ENCODE measurements at places on chromosomes 3 and 15.

DNA sequence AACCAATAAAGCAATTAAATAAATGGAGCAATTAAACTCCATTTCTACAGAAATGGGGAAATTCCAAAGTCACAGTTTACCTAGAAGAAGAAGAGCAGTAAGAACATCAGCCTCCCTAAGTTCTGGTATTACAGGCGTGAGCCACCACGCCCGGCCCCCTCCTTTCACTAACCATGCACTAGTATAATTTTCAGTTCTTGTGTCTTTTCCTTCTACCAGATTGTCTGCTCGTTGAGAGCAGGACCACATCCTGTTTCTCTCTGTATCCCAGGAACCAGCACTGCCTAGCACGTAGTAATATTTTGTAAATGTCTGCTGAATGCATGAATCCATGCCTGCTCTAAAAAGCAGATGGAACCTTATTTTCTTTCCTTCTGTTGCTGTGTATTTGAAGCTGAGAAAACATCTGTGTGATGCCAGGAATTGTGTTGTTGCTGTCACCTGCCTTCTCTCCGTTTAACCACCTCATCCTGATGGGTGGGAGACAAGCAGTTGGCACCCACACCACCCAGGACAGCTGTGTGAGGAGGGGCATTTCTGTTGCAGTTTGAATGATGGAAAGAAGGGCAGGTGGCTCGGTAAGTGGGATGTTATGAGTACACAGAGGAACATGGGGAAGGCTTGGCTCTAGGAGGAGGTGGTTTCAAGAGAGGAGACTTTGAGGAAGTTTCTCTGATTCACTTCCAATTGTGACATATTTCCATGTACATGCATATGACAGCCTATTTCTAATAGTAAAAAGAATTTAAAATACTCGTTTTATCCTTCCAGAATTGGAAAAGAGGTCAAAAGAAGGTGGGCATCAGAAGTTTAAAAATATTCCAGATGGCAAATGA is 30.1 kb downstream of the PXYLP1 start:
- DNase-seq: no peak

GRCh38 chr15:73585871-73586654 is 47.1 kb downstream of the NPTN start:
- no peak for DNase-seq

DNA sequence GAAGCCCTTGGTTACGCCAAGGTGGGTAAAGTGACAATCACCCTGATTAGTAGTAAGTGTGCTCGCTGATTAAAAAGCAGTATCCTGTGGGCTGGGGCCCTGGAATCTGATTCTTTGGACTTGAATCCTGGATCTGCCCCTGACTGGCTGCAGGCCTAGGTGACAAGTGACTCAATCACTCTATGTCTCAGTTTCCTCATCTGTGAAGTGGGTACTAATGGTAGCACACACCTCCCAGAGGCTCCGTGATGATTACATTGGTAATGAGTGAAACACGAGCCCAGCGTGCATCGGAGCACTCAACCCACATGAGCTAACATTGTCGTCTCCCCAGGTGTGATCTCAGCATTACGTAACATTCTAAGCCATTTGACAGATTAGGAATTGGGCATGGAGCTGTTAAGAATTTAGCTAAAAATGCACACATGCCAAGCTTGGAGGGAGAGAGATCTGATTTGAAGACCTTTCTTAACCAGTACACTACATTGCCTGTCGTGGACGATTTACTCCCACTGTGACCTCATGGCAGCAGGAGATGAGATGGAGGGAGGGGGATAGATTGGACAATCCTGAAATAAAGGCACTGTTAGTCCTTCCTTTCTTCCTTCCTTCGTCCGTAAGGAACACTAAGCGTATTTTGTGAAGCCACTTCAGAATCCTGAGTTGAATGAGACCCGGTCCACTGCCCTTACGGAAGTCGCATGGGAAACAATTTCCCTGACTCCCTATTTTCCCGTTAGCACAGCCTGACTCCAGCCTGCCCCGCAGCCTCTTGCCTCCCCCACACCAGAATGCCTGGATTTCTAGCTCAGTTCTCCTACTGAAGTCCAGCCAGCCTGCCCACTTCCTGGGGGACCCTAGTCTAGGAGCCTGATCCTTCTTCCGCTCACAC is 32.1 kb downstream of the MGLL start:
- DNase-seq: no peak

- no peak for DNase-seq
These were observed 67.3 kb downstream of the UBE2E2 start for GRCh38 chr3:23270423-23270822.

DNA sequence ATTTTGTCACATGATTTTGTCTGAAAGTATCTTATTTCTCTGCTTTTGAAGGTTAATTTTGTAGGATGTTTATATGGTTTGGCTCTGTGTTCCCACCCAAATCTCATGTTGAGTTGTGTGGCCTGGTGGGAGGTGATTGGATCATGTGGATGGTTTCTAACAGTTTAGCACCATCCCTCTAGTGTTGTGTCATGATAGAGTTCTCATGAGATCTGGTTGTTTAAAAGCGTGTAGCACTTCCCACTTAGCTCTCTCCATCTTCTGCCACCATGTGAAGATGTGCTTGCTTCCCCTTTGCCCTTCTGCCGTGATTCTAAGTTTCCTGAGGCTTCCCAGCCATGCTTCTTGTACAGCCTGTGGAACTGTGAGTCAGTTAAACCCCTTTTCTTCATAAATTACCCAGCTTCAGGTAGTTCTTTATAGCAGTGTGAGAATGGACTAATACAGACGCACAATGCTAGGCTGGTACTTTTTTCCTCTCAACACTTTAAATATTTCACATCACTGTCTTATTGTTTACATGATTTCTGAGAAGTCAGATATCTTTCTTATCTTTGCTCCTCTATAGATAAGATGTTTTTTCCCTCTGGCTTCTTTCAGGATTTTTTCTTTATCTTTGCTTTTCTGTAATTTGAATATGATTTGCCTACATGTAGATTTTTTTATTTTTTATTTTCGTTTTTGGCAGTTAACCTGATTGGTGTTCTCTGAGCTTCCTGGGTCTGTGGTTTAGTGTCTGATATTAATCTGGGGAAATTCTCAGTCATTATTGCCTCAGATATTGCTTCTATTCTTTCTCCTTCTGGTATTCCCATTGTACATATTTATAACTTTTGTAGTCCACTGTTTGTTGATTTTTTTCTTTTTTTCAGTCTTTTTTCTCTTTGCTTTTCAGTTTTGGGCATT is 22.2 kb downstream of the BTD start:
- no peak for DNase-seq

GRCh38 chr3:151697496-151697895 is 36.2 kb upstream of the AADACL2 start:
- DNase-seq: no peak

DNA sequence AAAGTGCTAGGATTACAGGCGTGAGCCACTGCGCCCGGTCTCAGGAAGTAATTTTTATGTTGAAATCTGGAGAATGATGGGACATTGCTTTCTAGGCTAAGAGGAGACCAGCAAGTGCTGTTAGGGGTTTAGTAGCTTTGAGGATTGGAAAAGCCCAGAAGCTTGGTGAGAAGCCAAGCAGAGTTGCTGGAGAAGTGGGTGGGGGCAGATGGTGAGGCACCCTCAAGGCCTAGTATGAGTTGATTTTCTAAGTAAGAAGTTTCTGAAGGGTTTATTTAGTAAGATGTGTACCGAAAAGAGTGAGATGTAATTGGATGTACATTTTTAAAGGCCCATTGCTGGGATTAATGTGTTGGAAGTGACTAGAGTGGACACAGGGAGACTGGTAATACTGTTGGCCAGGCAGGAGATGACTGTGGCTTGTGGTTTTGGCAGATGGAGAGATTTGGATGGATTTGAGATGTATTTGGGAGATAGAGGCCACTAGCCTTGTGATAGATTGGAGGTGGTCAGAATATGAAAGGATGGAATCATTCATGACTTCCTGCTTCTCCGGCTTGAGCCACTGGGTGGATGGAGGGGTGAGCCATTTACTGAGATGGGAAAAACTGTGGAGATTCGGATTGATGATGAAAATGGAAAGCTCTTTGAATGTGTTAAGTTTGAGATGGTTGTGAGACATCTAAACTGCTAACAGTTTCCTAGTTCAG is 2.3 kb downstream of the LRRC28 start:
- no peak for DNase-seq

DNA sequence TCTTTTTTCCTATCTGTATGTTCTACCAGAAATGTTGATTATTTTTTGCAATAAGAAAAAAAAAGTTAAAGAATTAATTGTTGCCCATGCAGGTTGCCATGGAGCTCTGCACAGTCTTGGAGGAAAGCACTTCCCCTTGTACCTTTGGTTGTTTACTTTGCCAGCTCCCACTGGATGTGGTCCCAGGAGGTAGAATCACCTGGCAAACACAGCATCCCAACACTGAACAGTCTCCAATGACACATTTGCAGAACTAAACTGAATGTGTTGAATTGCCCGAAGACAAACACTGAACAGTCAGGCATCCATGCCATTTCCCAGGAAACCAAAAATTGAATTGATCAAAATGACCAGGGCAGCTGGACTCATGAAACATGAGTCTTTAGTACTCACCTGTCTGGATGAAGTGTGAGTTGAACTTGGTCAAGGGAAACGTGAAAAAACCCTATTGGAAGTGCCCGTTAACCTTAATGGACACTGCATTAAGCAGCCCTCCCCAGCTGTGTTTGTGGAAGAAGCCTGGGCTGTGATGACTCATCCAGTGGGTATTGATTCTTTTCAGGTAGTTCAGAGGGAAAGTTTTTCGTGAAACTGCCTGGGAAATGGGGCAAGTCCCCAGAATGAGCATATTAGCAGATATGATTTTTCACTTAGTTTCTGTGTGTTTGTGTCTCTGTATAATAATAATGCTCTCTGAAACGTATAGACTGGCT is 284.7 kb upstream of the STT3B start:
- no peak for DNase-seq

GRCh38 chr3:139838269-139838957 is 96.6 kb upstream of the CLSTN2 start:
- no peak for DNase-seq

DNA sequence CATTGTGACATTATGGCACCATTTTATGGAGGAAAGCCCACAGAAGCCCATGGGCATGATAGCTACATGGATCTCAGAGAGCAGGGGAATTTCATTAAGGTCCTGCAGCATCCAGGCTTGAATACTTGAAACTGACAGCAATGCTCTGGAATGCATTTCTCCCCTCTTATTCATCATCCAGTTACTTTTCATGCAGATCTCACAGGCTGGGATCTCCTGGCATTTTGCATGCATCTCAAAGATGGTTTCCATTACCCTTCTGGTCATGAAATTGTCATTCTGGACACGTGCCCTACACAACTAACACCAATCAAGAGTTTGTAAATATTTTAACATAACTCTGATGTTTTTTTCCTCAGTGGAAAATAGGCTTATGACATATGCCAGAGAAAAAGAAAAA is 32.4 kb downstream of the VGLL3 start:
- no peak for DNase-seq

GRCh38 chr3:140896997-140897396 is 44.6 kb upstream of the SLC25A36 start:
- DNase-seq: no peak

DNA sequence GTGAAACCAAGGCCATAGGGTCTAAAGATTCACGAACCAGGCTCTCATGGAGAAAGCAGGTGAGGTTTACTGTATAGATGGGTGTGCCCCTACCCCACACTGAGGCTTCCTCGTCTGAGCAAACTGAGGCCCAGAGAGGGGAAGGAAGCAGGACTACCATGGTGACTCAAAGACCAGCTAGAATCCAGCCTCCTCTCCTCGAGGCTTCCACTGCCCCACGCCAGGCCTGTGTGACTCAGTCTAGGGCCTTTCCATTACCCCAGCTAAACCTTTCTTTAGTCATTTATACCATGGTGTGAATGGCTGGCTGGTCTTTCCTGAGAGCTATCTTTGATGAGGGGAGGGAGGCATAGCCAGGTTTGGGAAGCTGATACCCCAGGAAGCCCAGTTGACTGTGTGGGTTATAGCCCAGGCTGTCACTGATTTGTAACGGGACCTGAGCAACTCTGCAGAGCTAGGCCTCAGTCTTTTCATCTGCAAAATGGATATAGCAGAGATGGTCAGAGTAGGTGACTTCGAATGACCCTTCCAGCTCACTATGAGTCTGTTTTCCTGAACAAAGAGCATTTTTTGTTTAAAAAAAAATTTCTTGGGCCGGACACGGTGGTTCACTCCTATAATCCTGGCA is 3.0 kb upstream of the RHO start:
- no peak for DNase-seq

GRCh38 chr3:19972054-19972453 is 25.2 kb downstream of the RAB5A start:
- DNase-seq: no peak

DNA sequence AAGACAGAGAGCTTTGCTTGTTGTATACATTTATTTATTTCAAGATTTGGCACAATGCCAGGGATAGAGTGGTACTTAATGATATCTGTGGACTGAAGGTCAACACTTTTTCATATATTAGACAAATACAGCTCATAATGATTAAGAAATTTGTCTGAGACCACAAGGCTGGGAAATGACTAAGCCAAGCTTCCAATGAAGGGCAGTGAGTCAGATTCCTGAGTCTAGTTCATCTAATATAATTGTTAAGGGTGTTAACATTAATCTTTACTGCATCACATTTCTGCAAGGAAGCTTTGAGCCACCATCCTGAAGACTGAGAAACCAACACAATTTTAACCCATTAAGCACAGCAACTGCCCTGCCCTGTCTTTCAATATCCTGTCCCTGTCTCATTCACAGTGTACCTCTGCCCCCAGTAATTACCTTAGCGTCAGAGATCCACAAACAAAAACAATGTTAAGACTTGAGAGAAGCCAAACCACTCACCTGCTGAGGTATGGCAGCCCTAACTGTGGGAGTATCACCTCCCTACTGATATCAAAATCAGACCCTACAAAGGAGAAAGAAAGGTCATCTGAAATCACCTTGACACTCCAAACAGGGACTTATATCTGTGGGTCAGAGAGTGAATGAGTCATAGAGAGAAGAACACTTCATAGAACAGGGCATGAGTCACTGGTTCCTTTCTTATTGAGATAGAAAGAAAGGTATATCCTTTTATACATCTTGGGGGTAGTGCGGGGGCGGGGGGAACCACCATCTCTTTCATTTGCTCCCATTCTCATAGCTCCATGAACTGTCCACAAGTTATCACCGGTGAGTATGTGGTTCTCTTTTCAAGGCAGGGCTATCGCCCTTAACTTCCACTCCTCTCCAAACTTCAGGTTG is 74.7 kb downstream of the MAGI1 start:
- no peak for DNase-seq

GRCh38 chr3:149407898-149408297 is 30.4 kb upstream of the TM4SF1 start:
- DNase-seq: no peak

GRCh38 chr15:79035814-79036213 is 54.8 kb downstream of the RASGRF1 start:
- no peak for DNase-seq

DNA sequence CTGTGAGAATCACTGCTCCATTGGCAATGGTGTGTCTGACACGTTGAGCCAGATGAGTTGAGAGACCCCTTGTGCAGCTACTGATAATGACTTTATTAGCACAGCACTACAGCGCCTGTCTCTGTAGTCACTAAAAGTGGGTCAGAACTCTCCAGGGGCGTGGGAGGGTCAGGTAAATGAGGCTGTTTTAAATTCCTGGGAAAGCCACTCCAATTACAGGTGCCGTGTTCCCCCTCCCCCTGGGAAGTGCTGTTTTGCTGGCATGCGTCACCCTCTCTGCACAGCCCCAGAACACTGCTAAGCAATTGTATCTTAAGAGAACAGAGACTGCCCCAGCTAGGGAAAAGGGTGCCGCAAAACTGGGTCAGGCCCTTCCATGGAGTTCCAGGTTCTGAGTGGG is 21.5 kb upstream of the CPNE9 start:
- DNase-seq: no peak

Data from mucosa of descending colon (tissue), 3 donors.